H54 (cell line): ENCODE measurements at places on chromosomes 2 and 18.

GRCh38 chr2:83196225-83196624 lies 1262.9 kb downstream of the SUCLG1 start:
- no peak for DNase-seq

DNA sequence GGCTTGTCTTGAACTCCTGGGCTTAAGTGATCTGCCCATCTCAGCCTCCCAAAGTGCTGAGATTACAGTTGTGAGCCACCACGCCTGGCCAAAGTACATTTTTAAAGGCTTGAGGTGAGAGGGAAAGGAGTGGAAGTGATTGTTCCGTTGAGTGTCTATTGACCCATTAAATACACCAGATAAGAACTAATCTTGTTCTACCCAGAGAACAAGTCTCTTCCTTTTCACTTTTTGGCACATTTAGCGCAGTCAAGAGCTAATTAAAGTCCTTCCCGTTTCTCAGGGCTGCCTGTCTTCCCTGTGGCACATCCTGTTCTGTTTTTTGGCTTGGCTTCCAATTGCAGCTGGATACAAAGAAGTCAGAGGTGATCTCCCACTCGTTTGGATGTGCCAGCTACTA lies 172.3 kb downstream of the ALPK2 start:
- DNase-seq: no peak

GRCh38 chr2:116718451-116718850 lies 1096.0 kb upstream of the DDX18 start:
- no peak for DNase-seq

GRCh38 chr2:158676295-158676694 lies 118.8 kb upstream of the DAPL1 start:
- no peak for DNase-seq

GRCh38 chr18:25299426-25300300 lies 52.3 kb downstream of the ZNF521 start:
- no peak for DNase-seq
